ENCODE measurements at places on chromosomes 2 and 18. TPM values are rescaled to one million over a fixed set of nuclear protein-coding genes. Genes with fewer than 3 reads are reported as not detected.
A peak's percentile ranks its signal among the peaks of the same experiment; 100 is the strongest.

DNA sequence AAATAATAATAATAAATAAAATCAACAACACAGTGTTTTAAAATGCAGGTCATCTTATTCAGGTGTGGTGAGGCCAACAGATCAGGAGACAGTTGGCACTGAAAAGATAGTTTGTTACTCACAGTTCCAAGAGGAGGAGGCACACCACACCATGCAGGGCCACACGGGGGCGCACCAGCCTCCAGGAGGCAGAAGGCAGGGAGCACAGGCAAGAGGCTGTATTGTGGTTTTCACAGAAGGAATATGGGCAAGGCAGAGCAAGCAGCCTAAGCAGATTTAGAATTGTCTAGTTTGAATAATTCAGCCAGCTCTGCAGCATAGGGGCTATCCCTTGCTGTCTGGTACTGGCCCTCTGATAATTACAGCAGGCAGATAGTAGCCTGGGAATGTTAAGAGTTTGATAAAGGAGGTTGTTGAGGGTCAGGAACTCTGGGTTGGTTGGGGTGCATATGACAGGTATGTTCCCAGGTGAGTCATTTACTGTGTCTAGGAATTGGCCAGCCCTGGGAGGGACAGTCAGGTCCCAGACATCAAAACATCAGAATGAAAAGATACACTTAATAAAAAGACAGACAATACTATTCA, 31.3 kb downstream of the KIAA2012 start:
- peak; percentile 38 for DNase-seq

DNA sequence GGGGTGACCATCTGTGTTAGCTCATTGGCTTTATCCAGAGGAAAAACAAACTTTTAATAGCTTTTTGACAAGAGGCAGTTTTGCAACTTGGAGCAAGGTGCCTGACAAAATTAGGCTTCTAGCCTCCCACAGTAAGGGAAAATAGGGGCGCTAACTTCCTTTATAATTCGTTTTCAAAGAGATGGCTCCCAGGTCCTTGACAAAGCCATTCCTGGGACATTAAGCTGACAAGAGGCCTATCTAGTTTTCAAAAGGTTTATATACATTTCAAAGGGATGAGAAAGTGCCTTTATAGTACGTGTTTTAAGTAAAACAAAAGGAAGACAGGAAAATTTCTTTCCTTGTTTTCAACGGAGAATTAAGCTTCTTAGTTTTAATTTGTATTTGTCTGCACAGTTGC, 159.4 kb upstream of the GCFC2 start:
- DNase-seq, result no peak

- no peak for DNase-seq
Observed at GRCh38 chr2:1698188-1698945, 45.9 kb downstream of the PXDN start.

GRCh38 chr18:22363867-22364463, 53.8 kb downstream of the CTAGE1 start:
- DNase-seq, result no peak

GRCh38 chr2:14240868-14241267, 391.6 kb upstream of the LRATD1 start:
- no peak for DNase-seq

DNA sequence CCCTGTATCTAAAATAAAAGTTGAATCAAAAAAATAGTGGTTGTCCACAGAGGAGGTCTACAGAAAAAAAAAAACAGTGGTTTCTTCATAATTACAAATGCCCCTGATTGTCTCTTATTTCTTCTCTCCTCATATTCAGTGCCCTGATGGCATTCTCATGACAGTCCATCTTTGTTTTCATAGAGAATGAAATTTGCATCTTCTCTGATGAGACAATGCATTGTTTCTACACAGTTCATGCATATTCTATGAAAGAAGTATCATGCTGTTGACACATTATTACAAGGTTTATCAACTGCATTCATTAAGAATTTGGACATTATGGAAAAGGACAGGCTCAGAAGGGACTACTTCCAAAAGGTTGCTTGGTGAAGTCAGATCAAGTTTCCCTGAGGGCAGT, 59.5 kb downstream of the LHCGR start:
- DNase-seq, result no peak

DNA sequence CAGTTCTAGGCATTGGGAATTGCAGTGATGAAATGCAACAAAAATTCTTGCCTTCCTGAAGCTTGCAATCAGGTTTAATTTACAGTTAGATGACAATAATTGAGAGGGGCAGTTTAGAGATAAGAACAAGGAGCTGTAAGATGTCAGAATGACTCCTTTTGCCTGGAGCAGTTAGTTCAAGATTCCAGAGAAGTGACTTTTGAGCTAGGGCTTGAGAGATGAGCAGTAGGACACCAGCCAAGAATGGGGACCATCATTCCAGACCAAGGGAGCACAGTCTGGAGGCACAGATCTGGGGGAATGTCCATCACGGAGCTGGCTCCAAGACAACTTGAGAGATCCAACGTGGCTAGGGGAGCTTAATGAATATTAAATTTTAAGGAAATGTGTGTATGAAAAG, 26.8 kb downstream of the CACNB4 start:
- DNase-seq, result no peak

Gene SLC40A1
- 8.8 TPM for total RNA-seq

Gene CDCA7
- total RNA-seq, result 25.1 TPM

Gene GALNT3
- 1.1 TPM for total RNA-seq

Measured in NCI-H460 (cell line).